ENCODE measurements at places on chromosomes 11 and 22.

- DNase-seq = no peak
Observed at GRCh38 chr11:94757037-94757735, 11.0 kb upstream of the AMOTL1 start.

GRCh38 chr11:118910309-118911112 is 15.2 kb downstream of the BCL9L start:
- DNase-seq = no peak

DNA sequence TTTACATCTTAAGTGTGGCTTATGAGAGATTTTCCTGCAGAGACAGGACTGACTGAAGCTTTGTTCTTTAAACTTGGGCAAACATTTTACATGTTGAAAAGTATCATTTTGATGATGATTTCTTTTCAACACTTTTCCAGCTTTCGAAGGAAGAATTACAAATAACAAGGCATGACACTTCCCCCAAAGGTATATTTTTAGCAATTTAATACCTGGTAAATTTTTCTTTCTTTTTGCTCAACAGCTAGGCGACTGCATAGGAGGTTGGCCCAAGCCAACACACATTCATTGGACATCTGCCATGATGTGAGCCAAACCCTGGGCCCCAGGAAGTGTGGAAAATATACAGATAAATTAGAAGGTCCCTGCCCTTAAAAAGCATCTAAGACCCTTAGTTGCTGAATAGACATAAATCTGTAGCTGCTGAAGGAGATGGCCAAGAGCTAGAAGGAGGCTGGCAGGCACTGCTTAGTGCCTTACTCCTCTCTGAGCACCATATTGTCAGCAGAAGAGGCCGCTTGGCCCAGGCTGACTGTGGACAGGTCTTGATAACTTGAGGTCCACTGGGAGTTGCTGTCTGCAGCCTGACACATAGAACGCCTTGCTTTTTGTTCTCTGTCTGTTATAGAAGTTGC is 53.3 kb upstream of the CD44 start:
- DNase-seq = no peak

- DNase-seq = no peak
Observed at GRCh38 chr22:46942799-46943785, 180.6 kb downstream of the TBC1D22A start.

DNA sequence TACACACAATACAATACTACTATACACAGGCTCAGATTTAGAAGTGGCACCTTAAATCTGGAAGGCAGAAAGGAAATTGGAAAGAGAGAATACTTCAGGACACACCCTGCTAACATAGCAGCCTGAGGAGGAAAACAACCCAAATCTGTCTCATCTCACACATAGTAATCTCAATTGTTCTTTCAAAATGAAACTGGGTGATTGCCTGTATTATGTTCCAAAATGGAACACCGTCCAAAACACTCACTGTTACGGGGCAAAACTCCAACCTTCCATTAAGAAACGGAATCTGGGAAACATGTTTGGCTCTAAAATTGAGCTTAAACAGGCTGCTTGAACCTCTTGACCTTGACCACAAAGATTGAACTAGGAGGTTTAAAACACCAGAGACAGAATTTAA is 572.6 kb downstream of the OPCML start:
- DNase-seq = no peak

- peak; percentile 40 for DNase-seq
Observed at GRCh38 chr11:118522571-118523072, 4.7 kb upstream of the TTC36 start.

DNA sequence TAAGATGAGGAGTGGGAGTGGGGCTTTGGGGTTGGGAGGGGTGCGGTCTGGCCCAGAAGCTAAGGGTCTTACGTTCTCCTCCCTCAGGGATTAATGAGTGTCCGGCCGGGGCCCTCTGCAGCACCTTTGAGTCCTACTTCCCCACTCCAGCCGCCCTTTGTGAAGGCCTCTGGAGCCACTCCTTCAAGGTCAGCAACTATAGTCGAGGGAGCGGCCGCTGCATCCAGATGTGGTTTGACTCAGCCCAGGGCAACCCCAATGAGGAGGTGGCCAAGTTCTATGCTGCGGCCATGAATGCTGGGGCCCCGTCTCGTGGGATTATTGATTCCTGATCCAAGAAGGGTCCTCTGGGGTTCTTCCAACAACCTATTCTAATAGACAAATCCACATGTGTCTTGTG is 4.0 kb downstream of the FOLR3 start:
- DNase-seq = no peak

DNA sequence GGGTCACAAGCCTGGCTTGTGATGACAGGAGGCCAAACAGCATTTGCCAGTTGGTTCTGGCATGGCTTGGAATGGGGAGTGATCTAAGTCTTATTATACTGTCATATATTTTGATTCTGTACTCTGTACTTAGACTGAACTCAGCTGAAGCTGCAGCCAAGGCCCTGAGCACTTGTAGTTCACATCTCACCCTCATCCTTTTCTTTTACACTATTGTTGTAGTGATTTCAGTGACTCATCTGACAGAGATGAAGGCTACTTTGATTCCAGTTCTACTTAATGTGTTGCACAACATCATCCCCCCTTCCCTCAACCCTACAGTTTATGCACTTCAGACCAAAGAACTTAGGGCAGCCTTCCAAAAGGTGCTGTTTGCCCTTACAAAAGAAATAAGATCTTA is 843 bp downstream of the OR56B1 start:
- DNase-seq = no peak

DNA sequence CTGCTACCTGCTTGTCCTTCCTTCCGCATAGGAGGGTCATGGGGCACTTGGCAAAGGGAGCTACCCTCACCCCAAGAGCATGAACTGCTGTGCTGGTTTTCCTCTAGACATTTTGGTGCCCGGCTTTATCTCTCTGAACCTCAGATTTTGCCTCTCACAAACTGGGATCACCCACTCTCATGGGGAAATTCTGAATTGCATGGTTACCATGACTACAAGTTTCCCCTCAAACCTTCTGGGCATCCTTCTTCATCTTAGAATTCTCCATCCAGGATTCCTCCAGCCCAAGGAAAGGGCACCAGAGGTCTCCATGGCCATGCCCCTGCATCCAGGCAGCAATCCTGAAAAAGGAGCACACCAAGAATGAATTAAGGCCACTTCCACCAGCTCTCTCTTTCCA is 180.1 kb upstream of the NECTIN1 start:
- DNase-seq = peak; percentile 42

DNA sequence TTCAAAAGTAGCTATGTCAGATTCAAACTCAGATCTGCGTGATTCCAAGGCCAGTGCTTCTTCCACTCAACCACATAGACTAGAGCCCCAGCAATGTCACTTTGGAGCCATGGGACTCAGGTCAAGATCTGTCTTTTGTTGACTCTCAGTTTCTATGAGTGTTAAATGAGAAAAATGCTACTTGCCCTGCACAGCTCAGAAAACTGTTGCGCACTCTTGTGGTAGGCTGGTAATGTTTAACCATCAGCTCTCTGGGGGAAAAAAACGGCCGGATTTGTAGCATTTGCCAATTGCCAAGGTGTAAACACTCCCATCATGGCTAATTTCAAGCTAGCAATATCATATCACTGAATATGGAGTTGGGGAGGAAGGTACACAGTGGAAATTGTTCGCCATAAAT is 328.1 kb upstream of the SYN3 start:
- no peak for DNase-seq

- DNase-seq = no peak
Observed at GRCh38 chr11:65260756-65261590, 789 bp upstream of the POLA2 start.

DNA sequence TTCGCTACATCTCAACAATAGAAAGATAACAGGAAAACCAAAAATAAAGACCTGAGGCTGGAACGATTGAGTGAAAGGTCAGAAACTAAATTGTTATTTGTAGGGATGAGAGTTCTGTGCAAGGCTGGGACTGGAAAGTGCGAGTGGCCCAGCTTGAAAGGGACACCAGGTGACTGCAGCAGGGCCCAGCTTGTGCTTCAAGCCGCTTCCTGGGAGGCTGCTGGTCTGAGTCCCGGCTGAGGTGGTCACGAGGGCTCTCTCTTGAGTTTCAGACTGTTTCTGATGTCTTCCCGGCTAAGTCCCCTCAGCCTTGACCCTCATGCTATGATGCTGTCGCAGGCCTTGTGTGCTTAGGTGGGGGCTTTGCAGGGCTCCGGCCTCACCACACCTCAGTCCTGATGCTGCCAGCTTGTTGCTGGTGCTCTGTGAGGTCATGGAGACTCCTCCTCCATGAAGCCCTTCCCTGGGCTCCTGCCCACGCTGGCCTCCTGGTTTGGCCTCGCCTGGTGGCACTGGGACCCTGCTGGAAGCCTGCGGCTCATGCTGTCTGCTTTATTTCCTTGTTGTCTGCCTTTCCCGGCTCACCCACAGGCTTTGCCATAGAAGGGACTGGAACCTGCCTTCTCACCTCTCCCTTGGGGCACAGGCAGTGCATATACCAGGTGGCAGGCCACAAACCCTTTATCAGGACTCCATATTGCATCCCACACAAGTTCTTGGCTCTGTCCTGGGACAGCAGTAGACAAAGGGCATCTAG is 4.0 kb downstream of the BANF1 start:
- DNase-seq = no peak

DNA sequence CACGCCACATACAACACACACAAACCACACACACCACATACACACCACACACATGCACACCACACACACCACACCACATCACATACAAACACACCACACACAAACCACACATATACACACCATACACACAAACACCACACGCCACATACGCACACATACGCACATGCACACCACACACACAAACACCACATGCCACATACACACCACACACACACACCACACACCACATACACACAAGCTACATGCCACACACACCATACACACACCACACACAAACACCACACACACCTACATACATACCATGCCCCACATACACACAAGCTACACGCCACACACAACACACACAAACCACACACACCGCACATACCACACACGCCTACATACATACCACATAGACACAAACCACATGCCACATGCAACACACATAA is 15.7 kb upstream of the TH start:
- no peak for DNase-seq

- DNase-seq = no peak
Observed at GRCh38 chr11:118147502-118147901, 5.1 kb downstream of the SCN4B start.

DNA sequence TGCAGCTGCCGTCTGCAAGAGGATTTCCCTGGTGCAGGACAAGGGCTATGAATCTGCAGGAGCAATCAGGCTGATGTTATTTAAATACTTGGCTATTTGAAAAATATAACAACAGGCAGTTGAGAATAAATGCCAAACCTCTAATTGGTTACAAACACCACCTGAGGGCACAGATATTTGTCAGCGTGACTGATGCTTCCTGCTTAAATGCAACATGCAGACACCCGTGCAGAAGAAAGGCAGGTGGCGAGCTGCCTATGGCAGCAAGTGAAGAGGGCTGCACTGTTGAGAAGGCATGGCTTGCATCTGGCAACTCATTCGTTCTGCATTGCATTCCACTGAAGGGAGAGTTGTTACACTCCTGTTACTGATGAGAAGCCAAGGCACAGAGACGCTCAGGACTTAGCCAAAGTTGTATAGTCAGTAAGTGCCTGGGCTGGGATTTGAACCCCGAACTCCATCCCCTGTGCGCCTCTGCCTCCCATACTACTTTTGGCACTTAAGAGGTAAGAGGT is 350.6 kb downstream of the TENM4 start:
- DNase-seq = peak; percentile 47

DNA sequence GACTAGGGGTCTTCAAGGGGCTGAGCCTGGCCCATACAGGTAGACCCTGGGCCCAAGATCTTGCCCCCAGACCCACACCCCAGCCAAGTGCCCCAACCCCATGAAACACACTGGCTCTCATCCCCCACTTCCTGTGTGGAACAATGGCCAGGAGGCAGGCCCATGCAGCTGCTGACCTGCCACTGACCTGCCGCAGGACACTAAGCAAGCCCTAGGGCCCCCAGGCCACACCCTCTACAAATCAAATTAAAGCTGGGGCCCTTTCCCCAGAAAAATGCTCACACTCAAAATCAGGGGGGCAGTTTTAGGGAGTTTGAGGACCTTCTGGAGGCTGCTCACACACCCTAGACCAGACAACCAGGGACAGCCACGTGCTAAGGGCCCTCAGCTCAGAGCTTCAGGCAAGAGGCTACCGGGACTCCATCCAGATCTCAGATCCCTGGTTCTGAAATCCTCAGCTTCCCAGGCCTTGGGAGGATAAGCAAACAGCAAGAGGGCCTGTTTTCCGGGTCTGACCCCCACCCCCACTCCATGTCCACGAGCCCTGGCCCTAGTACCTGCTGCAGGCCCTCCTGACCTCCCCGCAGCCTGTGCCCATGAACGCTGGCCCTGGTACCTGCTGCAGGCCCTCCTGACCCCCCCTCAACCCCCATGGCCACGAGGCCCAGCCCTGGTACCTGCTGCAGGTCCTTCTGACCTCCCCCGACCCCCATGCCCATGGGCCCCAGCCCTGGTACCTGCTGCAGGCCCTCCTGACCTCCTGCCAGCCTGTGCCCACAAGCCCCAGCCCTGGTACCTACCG is 10.0 kb downstream of the CARD10 start:
- no peak for DNase-seq

DNA sequence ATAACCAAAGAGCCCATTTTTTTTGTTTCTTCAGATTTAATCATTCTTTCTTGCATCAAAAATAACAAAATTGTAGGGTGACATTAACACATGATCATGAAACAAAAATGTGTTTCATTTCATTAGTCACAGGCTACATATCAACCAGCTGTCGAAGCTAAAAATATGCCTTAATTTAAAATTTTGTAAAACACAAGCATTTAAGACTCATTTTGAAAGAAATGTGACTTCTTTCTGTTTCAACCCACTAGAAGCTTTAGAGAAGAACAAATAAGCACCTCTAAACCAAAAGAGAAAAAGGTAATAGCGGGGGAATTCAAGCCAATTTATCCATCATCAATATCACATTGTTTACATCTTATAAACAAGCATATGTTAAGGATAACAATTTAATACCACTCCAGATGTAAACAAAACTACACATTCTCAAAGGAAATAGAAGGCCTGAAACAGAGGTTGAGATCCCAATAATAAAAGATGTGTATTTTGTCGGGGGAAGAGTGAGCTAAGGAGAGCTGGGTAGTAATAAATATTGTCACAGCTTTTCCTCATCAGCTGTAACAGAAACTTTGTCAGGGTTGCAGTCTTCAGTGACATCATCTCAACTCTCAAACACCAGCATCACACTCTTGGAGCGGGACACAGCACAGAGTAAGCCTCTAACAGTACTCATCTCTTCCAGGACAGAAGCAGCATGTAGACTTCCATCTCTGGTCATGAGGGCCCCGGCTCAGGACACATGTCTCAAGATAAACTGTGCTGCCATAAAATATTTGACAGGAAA is 42.0 kb downstream of the ALG9 start:
- no peak for DNase-seq

DNA sequence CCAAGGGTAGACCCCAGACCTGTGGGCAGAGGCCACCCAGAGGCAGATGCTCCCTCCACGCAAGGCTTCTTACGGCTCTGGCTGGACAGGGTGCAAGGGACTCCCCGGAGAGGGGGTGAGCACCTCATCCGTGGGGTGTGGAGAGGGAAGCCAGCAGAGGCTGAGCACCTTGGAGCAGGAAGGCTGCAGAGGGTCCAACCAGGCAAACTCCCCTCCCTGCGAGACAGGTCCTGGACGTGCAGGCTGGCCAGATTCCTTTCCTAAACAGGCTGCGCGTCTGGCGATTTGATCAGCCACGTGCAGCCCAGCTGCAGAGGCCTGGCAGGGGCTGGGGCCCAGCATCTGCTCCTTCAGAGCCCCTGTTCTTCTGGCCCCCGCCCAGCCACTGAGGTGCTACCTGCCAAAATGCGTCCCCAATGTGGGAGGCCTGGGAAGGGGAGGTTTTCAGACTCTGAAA is 49.3 kb downstream of the WNT11 start:
- no peak for DNase-seq

Measured in NCI-H1417 (cell line).